ENCODE measurements at places on chromosomes 3 and 15.

GRCh38 chr3:128950223-128950938, 43.5 kb downstream of the CFAP92 start:
- peak; percentile 40 for DNase-seq

- DNase-seq: no peak
Measured at GRCh38 chr3:189632242-189632641, 1.1 kb downstream of the TP63 start.

DNA sequence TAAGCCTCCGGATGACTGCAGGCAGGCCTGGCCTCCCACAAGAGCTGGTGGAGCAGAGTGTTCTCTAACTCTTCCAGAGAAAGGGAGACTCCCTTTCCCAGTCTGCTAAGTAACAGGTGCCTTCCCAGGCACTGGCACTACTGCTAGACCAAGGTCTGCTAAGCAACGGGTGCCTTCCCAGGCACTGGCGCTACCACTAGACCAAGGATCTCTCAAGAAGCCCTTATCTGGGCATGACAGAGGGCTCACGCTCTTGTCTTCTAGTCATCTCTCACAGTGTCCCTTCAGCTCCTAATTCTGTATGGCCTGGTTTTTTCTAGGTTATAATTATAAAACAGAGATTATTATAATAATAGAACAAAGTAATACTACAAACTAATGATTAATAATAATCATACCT, 27.8 kb downstream of the MYL3 start:
- no peak for DNase-seq

DNA sequence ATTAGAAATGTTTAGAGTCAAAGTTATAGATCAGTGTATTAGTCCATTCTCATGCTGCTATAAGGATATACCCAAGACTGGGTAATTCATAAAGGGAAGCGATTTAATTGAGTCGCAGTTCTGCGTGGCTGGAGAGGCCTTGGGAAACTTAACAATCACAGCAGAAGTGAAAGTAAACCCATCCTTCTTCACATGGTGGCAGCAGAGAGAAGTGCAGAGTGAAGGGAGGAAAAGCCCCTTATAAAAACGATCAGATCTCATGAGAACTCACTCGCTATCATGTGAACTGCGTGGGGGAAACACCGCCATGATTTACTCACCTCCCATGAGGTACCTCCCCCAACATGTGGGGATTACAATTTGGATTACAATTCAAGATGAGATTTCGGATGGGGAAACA, 871.5 kb downstream of the DIPK2A start:
- no peak for DNase-seq

DNA sequence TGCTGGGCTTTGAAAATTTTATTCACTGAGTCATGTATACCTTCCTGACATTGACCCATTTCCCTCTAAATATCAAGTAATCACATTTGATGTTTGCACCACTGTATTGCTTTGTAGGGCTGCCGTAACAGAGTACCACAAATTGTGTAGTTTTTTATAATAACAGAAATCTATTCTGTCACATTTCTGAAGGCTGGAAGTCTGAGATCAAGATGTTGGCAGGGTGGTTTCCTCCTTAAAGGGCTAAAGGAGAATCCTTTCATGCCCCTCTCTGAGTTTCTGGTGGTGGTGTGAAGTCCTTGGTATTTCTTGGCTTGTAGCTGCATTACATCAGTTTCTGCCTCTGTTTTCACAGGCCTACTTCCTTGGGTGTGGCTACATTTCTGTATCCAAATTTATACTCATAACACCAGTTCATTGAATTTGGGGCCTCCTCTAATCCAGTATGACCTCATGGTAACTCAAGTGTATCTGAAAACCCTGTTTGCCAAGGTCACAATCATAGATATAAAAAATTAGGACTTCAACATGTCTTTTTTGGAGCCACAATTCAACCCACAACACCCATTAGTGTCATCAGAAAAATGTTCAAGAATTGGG, 29.1 kb upstream of the ST6GAL1 start:
- DNase-seq: peak; percentile 13

DNA sequence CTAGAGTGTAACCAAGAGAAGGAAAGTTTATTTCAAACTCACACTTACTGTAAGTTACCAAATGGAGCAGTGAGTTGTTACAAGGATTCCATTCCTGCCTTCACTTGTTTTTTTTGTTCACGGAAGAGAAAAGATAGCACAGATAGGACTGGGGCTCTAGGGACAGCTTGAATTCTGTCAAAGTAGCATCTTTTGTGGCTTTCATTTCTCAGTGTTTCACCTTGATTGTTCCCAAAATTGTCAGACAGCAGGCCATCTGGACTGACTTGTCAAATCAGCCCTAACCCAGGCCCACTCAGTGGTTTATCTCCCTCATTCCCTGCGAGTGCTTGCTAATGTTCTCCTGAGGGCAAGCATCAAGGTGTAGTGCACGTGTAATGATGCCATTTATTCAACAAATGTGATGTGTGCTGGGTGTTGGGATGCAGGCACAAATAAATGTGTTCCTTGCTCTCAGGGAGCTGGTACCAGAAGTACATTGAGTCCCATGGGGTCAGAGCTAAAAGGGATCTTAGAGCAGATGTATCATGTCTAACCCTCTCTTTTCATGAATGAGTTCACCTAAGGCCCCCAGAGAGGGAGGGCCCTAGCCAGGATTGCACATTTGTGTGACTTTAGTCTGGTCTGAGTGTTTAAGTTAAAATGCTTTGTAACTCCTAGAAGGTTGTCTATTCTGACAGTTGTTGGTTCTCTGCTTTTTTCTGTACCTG, 49.1 kb downstream of the PDHB start:
- no peak for DNase-seq

DNA sequence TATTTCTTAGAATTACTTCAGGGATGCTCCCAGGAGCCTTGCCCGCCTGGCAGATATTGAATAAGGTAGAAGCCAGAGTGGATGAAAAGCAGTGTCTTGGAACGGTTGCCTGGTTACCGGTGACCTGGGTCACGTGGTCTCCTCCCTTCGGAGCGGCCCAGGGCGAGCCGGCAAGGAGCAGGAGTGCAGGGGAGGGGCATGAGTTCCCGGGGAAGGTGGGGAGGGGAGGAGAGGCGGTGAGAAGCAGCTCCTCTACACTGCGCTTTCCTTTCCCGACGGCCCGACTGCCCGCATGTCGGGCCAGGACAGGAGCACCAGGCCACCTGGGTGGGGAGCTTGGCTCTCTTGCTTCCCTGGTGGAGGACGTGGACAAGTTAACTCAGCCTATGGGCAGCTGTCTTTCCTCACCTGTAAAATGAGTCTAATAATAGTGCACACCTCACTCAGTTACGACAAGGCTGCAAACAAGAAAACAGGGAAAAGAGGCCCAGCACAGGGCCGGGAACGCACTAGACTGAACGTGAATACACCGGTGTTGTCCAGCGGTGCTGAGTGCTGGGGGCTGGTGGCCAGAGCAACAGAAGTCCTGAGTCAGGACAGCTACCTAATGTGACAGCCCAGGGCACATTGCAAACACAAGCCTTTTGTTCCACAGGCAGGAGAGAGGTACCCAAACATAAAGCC, 198.3 kb downstream of the ADAMTS9 start:
- no peak for DNase-seq

GRCh38 chr3:151119188-151119587, 33.7 kb downstream of the MED12L start:
- no peak for DNase-seq

DNA sequence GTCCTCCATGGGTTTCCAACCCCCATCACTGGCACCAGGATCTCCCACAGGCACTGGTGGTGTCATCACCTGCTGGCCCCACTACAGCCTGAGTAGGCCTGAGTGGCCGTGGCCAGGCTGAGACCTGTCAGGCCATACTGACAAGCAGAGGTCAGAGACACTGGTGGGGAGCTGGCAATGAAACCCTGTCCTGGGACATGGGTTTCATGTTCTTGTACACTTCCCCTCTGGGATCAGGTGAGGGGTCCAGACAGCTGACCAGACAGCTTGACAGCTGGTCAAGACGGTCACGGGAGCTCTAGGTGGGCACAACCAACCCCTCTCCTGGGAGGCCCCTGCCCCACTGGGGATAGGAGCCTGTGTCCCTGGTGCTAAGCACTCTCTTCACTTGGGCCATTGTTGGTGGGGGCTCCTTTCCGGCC, 13.1 kb downstream of the ZBTB47 start:
- DNase-seq: no peak

GRCh38 chr15:39431376-39431775, 149.5 kb upstream of the THBS1 start:
- DNase-seq: no peak

- no peak for DNase-seq
Measured at GRCh38 chr3:197787412-197787811, 3.6 kb upstream of the LRCH3 start.

- DNase-seq: no peak
Measured at GRCh38 chr3:119350114-119350513, 55.9 kb downstream of the ARHGAP31 start.

- peak; percentile 30 for DNase-seq
Measured at GRCh38 chr15:67832031-67832551, 6.8 kb downstream of the SKOR1 start.

DNA sequence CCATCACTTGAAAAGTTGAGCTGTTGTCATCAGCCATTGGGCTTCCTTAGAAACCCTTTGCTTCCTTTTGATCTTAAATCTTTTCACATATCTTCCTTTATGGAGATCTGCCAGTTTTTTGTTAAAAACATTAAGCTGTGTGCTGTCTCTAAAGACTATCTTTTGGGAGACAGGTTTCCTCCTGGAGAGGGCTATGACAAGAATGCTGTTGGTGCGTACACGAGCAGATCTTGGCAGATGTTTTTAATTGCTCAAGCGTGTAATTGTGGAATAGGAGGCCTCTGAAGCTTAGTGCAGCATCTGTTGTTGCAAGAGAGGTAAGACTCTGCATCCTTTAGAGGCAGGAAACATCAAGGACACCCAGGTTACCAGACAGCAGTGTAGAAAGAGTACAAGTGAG, 56.8 kb downstream of the PHLDB2 start:
- DNase-seq: no peak

DNA sequence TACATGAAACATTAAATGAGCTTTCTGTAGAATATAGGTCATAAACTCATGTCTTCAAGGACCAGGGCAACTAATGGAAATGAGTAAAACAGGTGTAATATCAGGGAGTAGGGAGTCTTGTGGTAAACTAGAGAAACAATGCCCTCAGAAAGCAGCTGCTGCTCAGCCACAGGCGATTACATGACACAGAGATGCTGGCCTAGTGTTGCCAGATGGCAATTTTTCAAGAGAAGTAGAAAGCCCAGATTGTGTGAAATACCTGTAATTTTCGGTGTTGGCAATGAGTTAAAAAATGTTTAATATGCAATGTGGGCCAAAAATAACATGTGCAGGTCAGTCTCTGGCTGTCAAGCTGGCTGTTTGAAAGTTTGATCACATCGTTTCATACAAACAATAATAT, 23.4 kb downstream of the NCEH1 start:
- no peak for DNase-seq

- DNase-seq: no peak
Measured at GRCh38 chr15:40008061-40008765, 30.8 kb downstream of the SRP14 start.

GRCh38 chr3:94066506-94067500, 3.9 kb downstream of the NSUN3 start:
- no peak for DNase-seq

- DNase-seq: no peak
Measured at GRCh38 chr3:55937301-55937700, 450.2 kb upstream of the WNT5A start.

DNA sequence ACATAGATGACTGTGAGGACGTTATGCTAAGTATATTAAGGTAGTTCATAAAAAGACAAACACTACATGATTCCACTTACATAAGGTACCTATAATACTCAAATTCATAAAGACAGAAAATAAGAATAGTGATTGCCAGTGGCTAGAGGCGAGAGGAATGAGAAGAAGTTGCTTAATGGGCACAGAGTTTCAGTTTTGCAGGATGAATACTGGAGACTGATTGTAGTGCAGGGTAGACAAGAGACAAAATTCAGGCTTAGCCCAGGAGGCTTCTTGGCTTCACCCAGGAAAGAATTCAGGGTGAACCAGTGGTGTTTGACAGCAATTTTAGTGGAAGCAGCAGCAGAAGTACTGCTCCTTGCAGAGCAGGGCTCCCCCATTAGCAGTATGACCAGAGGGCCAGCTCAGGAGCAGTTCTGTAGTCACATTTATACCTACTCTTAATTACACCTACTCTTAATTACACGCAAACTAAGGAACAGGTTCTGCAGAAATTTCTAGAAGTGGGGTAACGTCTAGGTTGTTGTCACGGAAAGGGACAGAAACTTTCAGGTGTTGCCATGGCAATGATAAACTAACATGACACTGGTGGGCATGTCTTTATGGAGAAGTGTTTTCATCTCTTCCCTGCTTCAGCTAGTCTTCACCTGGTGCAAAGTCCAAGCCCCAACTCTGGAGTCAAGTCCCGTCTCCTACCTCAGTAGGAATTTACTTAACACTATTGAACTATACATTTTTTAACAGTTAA, 55.2 kb downstream of the TBL1XR1 start:
- no peak for DNase-seq

DNA sequence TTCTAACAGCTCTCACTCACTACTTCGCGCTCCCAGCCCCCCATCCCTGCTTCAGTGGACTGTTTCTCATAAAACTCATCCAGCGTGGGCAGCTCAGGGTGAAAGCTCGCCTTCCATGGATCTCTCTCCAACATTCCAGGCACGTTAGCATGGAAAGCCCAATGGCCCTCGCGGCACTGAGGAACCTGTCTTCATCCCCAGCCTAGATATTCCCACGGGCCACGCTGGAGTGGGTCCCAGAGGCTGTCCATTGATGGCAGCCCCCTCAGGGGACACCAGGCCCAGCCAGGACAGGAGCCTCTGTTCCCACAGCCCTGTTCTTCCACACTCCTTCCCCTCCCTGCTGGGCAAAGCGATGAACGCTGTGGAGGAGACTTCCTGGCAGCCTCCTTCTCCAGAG, 121.1 kb downstream of the SEC22A start:
- no peak for DNase-seq

GRCh38 chr3:113165841-113166240, 45.5 kb upstream of the BOC start:
- DNase-seq: no peak

- DNase-seq: no peak
Measured at GRCh38 chr3:190619761-190620160, 105.9 kb downstream of the IL1RAP start.

DNA sequence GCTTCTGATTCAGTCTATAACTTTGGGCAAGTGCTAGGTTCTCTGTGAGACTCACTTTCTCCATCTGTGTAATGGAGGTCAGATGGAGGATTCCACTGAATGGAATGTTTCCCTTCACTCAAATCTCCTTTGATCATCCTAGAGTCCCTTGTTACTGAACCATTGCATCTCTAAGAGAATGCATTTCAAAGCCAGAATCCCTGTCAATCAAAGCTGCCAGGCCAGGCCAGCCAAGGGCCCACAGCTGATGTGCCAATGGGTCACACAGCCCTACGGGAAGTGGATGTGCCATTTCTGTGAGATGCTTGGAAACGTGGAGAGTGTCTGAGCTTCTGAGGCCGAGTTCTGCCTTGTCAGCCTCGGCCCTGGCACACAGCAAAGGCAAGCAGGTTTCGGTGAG, 32.4 kb downstream of the SCN5A start:
- DNase-seq: no peak
